ENCODE measurements at places on chromosomes 4 and X.

GRCh38 chr4:67892253-67892652, 8.5 kb upstream of the TMPRSS11D start:
- DNase-seq = no peak

- no peak for DNase-seq
Observed at GRCh38 chrX:103783971-103784370, 7.3 kb downstream of the PLP1 start.

DNA sequence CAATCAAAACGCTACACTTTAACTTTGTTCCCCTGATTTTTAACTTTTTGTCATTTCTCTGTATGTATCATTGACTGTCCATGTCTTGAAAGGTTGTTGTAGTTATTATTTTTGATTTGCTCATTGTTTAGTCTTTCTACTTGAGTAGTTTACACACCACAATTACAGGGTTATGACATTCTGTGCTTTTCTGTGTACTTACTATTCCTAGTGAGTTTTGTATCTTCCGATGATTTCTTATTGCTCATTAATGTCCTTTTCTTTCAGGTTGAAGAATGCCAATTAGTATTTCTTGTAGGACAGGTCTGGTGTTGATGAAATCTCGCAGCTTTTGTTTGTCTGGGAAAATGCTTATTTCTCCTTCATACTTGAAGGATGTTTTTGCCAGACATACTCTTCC, 89.2 kb upstream of the SH3RF1 start:
- DNase-seq = no peak

DNA sequence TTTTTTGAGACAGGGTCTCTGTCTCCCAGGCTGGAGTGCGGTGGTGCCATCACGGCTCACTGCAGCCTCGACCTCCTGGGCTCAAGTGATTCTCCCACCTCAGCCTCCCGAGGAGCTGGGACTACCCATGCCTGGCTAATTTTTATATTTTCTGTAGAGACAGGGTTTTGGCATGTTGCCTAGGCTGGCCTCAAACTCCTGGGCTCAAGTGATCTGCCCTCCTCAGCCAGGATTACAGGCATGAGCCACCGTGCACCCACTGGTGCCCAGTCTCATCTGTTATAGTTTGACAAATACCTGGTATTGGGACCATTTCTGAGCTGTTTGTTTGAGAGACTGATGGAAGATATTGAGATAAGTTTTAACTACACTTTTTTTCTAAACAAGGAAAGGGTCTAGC, 57.5 kb upstream of the SMIM10 start:
- no peak for DNase-seq

- no peak for DNase-seq
Observed at GRCh38 chr4:8580321-8581093, at the start of gene GPR78. Gene GPR78, plus strand, starts transcription at chr4:8580392. Its CDS starts 591 bp downstream, at chr4:8580983.

DNA sequence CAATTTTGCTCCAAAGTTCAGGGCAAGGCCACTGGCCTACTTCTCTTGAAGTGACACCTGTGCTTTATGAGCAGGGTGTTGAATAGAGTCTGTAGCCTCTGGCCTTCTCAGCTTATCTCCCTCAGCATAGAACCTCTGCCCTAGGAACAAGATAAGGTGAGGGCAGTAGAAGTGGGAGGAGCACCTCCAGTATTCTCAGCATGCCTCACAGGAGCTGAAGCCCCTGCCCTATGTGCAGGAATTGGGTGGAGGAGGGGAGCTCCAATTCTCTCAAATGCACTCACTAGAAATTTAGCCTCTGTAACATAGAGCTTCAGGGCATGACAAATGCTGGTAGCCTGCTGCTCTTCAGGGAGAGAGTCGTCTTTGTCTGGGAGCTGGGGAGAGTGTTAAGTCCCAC, 479.3 kb downstream of the IL1RAPL1 start:
- no peak for DNase-seq

DNA sequence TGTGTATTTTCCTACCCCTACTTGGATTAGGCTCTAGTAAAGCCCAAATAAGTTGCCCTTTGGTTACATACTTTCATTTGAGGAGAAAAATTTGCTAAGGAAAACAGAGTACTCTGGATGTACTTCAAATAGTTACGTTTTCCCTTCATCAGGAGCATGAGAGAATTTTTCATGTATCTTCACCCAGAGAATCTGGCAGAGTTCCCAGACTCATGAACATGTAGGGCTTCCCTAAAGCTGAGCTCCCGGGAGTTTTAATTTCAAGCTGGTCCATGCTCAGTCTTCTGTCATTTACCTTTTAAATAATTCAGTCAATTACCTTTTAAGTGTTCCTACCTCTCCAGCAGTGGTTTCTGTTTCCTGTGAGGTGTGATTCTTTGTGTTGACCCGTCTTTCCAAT, 367.5 kb upstream of the GRID2 start:
- no peak for DNase-seq

GRCh38 chr4:91840359-91840758, 463.4 kb upstream of the GRID2 start:
- DNase-seq = no peak

DNA sequence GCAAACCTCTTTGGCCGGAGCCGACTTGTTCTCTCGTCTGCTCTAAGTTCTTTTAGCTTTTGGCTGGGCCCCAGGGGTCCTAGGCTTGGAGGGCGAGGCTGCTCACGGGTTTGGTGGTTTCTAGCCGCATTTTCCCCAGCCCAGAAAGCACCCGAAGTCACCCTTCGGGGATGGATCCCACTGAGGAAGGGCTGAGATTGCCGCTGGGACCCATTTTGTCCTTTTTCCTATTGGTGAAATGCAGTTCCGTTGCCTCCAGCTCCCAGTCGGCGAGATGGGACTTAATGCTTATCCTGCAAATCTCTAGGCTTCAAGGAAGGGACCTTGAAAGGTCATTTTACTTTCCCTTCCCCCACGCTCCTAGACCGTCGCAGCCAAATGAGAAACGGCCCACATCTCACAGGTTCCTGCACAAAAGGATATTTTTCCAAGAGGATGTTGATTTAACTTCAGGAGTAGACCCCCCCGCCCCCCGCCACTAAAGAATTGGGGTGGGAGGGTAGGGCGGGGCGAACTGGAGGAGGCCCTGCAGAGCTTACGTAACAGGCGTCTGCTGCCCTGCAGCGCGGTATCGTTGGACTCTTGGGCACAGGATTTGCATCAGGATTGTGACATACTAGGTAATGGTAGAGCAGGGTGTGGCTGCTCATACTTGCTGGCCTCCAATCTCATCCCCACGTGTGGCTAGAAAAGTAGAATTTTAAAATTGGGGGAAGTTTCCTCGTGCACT, 564 bp downstream of the PGK1 start:
- DNase-seq = no peak

DNA sequence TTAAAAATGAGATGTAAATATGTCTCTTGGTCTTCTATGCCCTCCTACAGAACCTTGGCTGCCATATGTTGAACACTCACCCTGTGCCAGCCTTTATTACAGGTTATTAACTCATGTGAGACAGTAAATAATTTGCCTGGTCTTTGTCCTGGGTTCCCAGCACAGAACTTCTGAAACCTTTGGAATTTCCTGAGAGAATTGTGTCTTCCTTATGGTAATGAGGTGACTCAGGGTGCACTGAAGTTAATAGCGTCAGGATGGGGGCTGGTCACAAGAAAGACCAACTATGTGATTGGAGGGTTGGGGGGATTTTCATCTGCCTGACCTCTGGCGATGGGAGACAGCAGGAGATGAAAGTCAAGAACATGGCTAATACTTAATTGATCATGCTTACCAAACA, 289.8 kb upstream of the STS start:
- DNase-seq = no peak

DNA sequence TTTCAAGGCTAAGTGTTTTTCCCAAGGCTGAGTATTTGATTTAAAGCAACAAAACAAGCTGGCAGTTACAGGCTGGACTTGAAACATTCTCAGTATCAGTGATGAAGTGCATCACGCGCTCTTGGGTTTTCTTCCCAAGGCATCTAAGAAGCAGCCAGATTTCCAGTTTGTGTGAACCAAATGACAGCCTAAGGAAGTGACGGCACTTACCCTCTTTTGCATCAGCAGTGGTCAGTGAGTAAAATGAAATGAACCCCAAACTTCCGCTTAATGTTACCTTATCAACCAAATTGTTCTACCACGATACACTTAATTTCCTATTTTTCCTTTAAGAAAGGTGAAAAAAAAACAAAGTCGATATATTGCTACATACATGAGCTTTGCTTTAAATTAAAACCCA, 15.8 kb upstream of the GYPE start:
- DNase-seq = no peak

DNA sequence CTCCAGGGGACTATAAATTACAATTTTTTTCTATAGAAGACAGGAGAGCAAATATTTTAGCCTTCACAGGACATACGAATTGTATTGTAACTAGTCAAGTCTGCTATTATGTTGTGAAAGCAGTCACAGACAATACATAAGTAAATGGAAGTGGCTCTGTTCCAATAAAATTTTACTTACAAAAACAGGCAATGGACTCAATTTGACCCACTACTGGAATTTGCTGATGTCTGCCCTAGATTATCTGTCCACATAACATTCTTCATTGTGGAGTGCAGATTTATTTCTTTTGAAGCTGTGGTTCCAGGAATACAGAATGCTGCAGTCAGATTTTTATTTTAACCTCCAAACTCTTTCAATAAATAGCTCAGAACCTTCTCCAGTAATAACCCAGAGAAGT, 330.3 kb downstream of the PPP4R3C start:
- DNase-seq = no peak

DNA sequence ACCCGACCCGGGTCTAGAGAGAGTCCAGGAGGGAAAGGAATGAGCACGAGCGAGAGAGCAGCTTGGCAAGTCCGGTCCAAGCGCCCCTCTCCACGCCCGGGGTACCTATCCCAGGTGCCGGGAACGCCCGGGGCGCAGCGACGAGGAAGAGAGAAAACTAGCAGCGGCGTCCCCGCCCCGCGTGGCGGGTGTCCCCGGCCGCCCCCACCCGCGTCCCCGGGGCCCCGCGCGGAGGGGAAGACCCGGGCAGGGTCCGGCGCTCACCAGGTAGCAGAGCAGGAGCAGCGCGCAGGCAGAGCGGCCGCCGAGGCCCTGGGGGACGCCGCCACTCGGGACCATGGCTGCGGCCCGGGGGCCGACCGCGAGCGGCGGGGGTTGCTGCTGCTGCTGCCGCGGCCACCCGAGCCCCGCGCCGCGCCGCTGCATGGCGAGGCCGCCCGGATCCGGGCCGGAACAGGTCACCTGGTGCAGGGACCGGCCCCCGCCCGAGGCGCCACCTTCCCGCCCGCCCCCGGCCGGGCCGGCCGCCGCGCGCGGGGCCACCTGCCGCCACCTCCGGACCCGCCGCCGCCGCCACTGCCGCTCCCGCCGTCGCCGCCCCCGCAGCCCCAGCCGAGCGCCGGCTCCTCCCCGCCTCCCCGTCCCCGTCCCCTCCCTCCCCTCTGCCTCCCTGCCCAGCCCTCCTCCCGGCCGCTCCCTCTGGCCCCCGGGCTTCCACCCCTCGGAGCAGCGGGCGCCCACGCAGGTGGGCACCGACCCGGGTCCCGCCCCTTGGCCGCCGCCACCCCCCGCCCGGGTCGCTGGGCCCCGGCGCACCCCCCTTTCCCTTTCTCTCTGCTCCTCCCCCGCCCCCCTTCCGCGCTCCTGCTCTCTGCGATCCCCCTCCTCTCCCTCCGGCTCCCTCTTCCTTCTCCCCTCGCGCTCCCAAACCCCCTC, at the start of gene SEL1L3:
Gene SEL1L3 (minus strand): TSS at position 578 of the 936 bp plus-strand sequence. CDS start 152 bp downstream, at position 426.
- DNase-seq = no peak

DNA sequence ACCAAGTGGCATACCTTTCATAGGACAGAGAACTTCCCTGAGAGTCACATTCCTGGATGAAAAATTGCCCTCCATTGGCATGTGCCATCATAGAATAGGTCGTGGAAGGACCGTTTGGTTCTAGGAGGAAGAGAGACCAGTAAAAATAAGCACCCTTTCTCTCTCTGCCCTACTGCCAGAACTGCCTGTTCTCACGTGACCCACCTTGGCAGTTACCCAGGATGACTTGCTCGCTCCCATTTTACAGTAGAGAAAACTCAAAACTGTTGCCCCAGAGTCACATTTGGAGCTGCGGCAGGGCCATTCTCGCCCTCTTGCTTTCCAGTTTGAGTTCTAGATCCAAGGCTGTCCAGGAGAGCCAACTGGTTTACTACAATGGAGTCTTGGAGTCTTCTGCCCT, 1.1 kb upstream of the NLGN3 start:
- DNase-seq = no peak

GRCh38 chr4:54318904-54319303, 89.8 kb downstream of the PDGFRA start:
- no peak for DNase-seq

GRCh38 chr4:1291091-1291490, 1.4 kb downstream of the MAEA start:
- no peak for DNase-seq

DNA sequence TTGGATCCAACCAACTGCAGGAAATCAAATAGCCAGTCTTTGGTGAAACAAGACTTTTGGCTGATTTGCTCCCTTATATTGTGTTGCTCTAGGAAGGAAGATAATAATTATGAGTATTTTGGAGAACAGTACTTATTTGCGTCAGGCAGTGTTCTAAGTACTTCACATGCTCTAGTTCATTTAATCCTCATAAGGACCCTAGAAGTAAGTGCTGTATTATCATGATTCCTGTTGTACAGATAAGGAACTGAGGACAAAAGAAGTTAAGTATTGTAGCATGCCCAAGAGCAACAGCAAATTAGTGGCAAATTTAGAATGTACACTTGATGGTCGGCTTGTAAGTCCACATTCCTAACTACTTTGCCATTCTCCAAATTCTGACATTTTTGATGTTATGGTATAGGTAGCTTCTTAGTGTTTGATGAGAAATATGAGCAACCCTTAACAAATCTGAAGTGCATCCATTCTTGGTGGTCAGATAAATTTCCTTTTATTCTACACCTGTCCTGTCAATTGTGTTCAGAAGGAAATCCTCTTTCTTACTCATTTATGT, 72.0 kb downstream of the SPRY1 start:
- no peak for DNase-seq

- DNase-seq = no peak
Observed at GRCh38 chr4:30837131-30837539, 117.0 kb downstream of the PCDH7 start.

DNA sequence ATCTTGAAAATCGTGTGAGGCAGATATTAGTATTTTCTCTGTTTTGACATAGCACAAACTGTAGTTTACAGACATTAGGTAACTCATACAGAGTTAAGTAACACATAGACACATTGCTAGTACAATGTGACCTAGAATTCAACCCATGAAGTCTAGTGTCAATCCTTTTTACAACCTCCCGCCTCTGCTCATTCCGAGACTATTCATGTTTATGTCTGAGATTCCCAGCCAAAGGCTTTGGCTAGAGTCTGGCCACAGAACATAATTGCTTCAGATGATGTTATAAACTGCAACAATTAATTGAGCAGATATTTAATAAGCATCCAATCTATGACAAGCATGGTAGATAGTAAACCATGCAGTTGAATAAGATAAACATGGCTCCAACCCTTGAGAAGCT, 841.0 kb downstream of the STIM2 start:
- no peak for DNase-seq

DNA sequence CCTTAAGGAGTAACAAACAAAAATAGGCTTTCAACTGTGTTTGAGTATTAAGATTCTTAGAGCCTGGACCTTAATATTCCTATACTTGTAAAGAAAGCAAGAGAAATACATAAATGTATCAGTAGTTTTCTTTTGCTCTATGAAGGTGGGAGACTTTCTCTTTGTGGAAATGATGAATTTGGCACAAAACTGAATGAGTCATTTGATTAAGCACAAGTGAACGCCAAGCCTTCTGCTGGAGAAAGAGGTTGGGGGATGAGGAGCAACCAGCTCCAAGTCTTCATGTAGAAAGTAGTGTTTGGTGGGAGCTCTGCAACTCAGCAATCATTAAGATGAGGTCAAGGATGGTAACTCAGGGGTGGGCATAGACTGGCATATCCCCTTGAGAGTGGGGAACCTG, 49.6 kb downstream of the MEPE start:
- no peak for DNase-seq

Measured in epithelial cell of prostate (primary cell).